ENCODE measurements at places on chromosomes 16 and 17.
A peak's percentile ranks its signal among the peaks of the same experiment; 100 is the strongest.

DNA sequence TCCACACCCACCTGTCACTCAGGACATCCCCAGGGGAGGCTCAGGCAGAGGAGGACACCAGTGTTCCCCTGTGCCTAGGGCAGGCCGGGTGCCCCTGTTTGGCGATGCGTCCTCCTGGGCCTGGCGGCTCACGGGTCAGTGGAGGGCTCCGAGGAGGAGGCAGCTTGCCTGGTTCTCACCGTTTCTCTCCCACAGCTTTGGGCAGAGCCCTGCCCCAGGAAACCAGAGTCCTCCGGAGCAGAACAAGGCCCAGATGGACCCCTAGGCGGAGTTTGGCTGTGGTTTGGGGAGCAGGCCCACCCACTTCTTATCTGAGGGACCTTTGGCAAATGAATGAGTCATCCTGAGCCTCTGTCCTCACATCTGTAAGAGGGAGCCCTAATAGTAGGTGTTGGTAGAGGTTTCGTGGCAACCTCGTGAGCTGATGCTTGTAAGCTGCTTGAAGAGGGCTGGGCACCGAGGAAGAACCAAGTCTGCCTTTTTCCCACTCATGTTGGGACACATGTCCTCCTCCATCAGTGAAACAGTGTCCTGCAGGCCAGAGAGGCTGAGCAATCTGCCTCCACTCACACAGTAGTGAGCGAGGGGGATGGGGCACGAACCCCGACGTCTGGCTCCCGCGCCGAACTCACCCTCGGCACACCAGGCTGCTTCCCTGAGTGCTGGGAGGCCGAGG is 247.0 kb upstream of the CIBAR2 start:
- DNase-seq = no peak

GRCh38 chr16:20866145-20866772 is 33.9 kb downstream of the DCUN1D3 start:
- DNase-seq = no peak

DNA sequence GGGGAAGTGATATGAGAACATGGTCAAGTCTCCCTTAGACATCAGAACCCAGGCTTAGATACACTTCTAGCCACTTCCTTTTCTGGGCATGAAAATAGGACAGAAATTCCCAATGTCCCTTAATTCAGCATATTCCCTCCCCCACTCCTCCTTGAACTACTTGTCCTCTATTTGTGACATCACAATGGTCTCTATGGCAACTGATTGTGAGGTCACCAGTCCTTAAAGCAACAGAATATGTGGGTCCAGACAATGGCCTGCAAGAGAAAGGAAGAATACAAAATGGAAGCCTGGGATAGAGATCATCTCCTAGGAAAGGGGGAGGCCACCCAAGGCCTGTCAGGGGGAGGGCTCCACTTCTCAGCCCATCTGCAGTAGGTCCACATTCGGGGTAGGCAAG is 6.7 kb upstream of the SEZ6 start:
- no peak for DNase-seq

DNA sequence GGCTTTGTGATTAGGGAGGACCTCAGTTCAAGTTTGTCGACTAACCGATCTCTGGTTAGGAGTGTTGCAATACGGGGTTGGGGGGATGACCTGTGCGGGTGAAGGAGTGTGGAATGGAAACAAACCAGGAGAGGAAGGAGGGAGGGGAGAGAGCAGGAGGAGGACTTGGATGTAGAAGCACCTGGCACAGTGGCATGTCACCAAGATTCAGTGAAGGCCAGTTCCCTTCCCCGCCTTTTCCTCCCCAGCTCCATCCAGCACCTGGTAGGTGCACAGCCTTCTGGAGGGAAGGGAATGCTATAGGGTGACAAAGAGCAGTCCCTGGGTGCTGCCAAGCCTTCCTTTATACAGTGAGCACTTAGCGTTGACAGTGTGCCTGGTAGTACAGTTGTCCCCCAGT is 107.4 kb upstream of the CRHR1 start:
- no peak for DNase-seq

- no peak for DNase-seq
These were observed 8.4 kb downstream of the C16orf86 start for GRCh38 chr16:67674851-67675578.

DNA sequence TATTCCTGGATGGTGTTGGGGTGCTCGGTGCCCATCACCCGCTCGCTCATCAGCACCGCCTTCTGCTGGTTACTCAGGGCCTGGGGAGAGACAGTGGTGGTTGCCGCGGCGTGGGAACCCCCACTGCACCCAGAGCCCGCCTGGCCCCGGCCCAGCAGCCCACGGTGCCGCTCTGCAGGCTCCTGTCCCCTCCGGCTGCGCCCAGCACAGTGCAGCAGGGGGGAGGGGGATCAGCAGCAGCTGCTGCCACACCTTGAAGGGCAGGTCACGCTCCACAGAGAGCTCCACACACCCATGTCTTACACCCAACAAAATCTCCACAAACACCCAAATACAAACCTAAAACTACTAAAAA is 18.8 kb downstream of the CLUH start:
- DNase-seq = no peak

GRCh38 chr16:4783251-4783950 is 4.7 kb downstream of the SEPTIN12 start:
- DNase-seq = no peak

DNA sequence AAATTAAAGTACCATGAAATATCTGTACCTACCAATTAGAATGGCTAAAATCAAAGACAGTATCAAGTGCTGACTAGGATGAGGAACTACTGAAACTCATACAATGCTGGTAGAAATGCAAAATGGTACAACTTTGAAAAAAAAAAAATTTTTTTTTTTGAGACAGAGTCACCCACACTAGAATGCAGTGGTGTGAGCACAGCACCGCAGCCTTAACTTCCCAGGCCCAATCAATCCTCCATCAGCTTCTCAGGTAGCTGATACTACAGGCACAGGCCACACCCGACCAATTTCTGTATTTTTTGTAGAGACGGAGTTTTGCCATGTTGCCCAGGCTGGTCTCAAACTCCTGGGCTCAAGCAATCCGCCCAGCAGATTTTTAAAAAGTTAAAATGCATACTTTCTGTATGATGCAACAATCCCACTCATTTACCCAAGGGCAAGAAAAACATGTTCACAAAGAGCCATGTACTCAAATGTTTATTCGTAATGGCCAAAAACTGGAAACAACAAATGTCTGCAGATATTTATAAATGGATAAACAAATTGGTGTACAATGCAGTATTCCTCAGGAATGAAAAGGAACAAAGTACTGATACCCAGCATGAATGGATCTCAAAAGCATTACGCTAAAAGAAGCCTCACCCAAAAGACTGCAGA is 8.7 kb downstream of the SMURF2 start:
- DNase-seq = no peak

DNA sequence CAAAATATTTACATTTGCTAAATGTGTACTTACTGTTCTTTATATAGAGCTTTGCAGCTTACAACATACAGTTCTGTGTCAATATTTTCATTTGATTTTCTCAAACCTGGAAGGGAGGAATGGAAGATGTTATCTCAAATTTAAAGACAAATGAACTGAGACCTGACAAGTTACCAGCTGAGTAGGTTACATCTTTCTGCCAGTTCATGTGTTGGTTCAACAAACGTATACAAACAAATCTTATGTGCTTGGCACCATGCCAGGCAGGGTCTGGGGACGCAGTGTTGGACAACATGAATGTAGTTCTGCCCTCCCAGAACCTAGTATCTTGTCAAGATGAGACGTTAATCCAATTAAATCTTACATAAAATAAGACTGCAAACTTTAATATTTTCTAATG is 507.5 kb upstream of the HSBP1 start:
- no peak for DNase-seq

- DNase-seq = no peak
These were observed 2.4 kb upstream of the CACNA1H start for GRCh38 chr16:1150511-1150982.

DNA sequence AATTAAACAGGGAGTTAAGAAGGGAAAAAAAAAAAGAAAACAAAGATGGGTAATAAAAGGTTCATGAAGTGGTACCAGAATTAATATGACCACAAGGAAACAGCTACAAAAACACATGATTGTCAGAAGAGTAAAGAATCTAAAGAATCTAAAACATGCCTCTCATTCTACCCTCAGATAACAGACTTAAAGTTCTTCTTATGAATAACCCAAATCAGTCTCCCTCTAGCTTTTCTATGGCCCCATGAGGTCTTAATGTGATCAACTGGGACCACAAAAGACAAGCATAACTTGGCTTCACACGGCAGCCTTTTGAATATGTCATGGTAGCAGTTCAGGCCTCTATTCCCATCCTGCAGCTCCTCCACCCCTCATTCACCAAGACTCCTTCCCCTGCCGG is 6.9 kb downstream of the MYH10 start:
- DNase-seq = no peak

DNA sequence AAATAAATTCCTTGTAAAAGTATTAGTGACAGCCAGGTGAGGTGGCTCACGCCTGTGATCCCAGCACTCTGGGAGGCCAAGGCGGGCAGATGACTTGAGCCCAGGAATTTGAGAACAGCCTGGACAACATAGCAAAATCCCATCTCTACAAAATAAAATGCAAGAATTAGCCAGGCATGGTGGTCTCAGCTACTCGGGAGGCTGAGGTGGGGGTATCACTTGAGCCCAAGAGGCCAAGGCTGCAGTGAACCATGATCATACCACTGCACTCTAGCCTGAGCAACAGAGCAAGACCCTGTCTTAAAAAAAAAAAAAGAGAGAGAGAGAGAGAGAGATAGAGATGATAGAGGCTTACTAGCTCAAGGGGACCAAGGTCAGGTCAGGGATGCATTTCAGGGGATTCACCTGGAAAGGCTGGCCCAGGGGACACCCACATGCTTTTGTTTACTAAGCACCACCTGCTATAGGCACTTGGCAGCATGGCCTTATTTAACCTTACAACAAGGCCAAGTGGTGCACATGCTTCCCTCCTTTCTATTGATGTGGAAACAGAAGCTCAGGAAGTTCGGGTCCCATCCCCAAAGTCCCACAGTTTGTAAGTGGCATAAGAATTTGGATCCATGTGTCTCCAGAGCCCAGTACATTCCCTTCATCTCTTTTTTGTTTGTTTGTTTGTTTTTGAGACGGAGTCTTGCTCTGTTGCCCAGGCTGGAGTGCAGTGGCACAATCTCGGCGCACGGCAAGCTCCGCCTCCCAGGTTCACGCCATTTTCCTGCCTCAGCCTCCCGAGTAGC is 12.4 kb upstream of the SRCIN1 start:
- no peak for DNase-seq

- DNase-seq = no peak
These were observed 14.0 kb downstream of the HERPUD1 start for GRCh38 chr16:56945847-56946527.

GRCh38 chr16:49843758-49844157 is 12.2 kb downstream of the ZNF423 start:
- DNase-seq = no peak

DNA sequence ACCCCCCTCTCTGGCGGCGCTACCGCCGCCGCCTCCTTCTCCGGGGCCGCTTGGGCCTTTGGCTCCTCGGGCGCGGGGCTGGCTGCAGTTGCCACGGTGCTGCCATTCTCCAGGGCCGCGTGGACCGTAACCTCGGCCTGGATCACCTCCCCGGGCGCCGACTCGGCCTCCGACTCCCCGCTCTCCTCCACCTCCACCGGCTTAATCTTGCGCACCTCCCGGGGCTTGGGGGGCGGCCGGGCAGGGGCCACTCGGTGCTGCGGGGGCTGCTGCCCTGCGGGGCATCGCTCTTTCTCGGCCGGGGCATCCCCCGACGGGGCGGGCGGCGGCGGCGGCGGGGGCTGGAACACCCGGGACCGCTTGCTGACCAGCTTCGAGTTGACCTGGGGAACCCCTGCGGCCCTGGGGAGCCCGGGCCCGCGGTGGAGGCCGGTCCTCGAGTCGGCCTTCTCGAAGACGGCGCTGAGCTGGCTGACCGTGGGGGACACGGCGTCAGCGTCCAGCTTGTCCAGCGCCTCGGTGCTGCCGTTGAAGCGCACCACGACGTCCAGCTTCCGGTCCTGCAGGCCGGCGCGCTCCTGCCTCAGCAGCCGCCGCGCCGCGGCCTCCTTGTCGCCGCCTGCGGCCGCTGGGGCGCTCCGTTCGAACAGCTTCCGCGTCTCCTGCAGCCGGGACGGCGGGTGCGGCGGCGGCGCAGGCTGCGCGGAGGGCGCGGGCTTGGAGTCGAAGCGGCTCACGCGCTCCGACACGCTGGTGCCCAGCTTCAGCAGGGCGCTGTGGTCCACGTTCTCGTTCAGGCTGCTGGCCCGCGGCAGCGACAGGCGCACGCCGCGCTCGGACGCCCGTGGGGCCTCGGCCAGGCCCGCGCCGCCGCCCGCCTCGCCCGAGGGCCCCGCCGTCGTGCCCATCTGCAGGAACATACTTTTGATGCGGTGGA is 792 bp downstream of the PPP1R9B start:
- peak; percentile 44 for DNase-seq

DNA sequence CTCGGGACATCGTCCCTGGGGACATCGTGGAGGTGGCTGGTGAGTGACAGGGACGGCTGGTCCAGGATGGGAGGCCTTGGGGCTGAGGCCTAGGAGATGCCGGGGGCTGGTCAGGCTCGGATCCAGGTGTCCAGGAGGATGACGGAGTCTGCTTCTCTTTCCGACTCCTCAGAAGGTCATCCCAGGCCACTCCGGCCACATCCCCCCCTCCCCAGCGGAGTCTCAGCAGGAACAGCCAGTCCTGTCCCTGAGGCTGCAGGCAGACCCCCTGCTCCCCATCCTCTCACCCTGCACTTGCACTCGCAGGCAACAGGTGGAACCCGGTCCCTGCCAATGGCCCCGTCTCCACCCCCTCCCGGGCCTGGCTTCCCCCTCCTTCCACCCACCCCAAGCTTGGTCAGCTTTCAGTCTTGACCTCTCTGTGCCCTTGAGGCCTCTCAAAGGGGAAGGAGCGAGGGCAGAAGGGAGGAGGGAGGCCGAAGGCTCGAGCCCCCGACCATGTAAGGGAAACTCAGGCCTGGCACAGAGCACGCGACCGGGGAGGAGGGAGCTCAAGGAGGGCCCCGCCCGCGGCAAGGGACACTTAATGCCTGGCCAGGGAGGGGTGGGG is 4.4 kb downstream of the ATP2A1 start:
- no peak for DNase-seq
